ENCODE measurements at places on chromosomes 4 and X.

- no peak for DNase-seq
Observed at GRCh38 chrX:7244405-7244804, 96.5 kb upstream of the PUDP start.

DNA sequence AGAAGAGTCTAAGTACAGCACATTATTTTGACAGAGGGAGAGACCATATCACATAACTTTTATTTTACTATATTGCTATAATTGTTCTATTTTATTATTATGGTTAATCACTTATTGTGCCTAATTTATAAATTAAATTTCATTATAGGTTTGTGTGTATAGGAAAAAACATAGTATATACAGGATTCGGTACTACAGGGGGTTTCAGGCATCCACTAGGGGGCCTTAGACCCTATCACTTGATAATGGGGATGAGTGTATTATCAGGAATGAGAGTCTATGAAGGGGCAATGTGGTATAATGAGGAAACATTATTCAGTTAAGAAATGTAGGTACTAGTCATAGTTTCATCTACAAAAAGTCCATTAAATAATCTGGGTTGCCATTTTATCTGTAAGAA is 833.1 kb downstream of the C4orf33 start:
- DNase-seq: peak; percentile 57

GRCh38 chr4:185573651-185574199 is 38.4 kb upstream of the PDLIM3 start:
- DNase-seq: peak; percentile 81

DNA sequence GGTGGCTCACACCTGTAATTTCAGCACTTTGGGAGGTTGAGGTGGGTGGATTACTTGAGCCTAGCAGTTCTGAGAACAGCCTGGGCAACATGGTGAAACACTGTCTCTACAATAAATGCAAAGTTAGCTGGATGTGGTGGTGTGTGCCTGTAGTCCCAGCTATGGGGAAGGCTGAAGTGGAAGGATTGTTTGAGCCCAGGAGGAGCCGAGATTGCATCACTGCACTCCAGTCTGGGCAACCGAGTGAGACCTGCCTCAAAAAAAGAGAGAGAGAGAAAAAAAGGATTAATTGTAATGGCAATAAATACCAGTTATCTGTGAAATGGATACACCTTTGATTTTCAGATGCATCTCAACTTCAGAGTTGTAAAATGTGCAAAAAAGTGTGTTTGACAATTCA is 58.8 kb downstream of the SPRY1 start:
- DNase-seq: no peak

DNA sequence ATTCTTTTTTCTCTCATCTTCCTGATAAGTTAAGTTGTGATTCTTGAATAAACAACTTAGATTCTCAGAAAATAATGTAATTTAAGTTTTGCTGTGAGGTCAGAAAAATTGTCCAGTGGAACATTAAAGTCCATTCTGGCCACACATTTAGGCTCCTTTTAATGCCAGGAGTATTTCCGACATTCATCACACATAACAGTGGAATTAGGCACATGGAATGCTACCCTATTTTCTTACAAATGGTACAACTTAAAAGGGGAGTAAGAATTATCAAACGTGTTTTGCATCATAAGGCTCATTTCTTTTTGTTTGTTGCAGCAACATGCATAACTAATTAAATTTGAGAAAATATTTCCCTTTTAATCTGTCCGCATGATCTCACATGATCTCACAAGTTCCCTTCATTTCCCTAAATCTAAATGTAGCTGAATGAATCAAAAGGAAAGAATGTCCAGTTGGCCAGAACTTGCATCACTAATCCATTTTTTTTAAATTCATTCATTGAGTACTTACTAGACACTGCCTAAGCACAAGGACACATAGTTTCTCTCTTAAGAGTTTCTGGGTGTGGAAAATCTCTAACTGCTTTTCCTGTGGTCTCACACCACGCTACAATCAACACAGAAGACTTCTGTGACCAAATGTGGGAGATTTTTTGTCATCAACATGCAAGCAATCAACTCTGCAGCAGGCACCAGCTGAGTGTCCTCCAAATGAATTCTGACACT is 22.0 kb downstream of the SPARCL1 start:
- DNase-seq: peak; percentile 70

- no peak for DNase-seq
Observed at GRCh38 chrX:41822892-41823291, 98.9 kb downstream of the GPR82 start.

DNA sequence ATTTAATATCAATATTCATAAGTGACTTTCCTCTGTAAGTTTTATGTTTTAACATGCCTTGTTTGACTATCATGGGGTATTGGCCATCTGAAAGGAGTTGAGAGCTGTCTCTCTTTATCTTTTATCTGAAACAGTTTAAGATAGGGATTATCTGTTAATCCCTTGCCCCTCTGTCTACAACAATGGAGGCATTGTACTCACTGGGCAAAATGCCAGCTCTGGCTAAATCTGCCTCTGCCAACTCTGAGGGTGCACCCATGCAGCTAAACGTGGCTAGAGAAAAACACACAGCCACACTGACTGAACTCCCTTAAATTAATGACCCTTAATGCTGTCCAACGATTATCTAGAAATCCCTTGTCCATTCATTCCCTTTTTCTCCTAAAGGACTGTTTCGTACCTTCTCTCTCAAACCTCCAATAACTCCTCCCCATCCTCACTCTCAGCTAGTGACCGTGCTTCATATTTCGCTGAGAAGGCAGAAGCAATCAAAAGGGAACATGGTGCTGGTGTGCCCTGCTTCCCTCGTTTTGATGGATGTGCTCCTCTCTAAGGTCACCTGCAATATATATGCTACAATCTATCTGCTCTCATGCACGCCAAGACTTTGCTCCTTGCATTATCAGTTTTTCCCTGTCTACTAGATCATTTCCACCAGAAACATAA is 10.3 kb downstream of the PHKA2 start:
- no peak for DNase-seq

DNA sequence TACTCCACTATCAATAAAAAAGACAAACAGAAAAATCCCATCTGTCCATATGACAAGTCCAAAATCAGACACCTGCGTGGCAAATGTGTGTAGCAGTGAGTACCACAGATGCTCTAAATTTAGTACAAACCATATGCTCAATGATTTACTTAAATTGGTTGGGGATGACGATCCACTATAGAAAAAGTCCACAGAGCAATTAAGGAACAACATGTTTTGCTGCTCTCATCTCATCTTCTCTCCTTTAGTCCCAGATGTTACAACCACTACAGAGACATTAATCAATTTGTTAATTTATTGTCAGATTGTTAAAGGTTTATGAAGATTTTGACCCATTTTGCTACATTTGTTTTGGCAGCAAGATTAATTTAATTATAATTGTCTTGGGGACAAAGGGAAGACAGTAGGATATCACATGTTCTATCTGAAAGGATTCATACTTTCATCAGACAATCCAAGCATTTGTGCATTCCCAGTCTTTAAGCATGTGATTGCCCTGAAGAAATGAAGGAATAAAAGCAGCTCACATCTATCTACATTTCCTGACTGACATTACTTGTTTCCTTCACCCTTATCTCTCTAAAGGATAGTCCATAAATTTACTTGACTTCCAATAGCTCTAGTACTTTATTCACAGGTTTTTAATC is 2268.1 kb downstream of the PCDH7 start:
- DNase-seq: no peak

- DNase-seq: peak; percentile 83
Observed at GRCh38 chr4:73662709-73663546, 42.7 kb upstream of the RASSF6 start.

DNA sequence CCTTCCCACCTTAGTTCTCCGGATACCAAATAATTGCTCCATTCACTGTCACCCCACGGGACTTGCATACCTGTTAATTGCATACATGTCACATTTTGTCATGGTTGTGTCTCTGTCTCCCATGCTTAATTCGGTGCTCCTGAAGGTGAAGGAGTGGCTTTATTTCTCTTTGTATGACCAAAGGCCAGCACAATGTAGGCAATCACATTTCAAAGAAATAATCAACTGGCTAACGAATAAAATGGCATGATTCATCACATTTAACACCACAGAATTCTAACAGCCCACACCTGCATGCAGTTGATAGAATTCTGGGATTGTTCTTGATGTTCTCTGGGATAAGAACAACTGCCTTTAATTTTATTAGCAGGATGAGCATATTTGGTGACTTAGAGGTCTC is 59.3 kb downstream of the ATXN3L start:
- no peak for DNase-seq

DNA sequence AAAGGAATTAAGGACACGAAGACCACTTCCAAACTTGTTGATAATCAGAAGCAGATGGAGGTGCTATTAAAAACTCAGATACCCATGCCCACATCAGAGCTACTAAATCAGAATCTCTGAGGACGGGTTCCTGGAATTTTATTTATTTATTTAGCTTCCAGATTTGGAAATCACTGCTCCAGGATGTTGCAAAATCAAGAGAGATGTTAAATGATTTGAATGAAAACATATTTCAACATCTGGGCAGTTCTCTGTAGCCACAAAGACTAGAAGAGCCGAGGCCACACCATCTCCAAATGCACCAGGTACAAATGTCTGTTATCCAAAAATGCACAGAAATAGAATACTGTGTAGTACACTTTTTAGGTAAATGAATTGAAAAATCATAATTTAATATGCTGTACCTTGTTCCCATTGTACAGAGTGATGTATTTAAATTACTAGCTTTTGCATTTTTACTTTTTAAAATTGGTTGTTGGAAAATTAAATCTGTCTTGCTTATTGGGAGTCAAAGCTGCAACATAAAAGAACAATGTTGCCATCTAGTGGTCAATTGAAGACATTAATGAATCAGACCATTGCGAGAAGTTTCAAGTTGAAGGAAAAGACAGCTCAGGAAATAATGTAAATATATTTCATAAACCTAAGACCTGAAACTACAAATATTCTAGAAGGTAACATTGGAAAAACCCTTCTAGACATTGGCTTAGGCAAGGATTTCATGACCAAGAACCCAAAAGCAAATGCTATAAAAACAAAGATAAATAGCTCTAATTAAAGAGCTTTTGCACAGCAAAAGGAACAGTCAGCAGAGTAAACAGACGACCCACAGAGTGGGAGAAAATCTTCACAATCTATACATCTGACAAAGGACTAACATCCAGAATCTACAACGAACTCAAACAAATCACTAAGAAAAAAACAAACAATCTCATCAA is 151.3 kb upstream of the TTC29 start:
- DNase-seq: peak; percentile 68

DNA sequence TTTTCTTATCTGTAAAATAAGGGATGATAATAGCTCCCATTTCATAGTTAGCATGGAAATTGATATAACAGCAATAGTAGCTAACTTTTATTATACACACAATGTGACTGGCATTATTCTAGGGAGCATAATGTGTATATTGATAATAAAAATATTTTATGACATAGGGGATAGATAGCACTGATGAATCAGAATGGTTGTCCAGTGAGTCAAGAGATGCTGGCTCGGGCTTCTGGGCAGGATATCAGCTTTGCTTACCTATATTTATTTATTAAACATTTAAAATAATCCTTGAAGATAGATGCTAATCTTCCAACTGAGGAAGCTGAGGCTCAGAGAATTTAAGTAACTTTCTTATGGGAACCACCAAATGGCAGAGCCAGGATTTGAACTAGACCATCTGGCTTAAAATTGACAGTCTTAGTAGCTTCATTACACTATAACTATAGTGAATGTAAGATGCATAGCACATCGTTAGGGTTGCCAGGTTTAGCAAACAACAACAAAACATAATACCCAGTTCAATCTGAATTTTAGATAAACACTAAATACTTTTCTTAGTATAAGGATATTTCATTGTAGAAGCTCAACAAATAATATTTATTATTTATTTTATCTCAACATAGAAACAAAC is 2.7 kb downstream of the AFP start:
- DNase-seq: peak; percentile 66

DNA sequence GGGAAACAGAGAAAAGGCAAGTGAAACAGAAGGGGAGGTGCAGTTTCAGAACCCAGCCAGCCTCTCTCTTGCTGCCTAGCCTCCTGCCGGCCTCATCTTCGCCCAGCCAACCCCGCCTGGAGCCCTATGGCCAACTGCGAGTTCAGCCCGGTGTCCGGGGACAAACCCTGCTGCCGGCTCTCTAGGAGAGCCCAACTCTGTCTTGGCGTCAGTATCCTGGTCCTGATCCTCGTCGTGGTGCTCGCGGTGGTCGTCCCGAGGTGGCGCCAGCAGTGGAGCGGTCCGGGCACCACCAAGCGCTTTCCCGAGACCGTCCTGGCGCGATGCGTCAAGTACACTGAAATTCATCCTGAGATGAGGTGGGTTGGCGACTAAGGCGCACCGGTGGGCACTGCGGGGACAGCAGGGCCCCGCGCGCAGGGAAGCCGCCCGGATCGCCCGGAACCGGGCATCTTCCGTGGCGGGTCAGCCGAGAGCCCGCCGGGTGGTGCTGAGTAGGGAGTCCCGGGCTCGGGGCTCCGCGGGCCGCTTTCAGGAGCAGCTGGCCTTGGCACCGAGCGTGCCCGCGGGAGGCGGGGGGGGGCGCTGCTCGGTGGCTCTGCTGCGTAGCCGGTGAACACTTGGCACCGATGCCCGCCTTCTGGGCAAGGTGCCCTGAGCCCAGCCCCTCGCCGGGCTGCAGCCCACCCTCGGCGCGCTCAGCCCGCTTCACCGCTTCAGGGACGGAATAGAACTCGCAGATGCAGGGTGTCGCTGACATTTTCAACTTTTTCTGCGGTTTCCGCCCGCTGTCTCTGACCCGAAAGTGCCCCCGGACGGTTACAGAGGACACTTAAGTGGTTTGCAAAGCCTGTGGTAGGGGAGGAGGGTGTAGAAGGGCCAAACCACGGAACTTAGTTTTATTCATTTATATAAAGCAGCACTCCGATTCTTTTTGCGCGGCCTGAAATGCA is at the start of gene CD38:
CD38 (plus strand) TSS at position 40 of the 953 bp plus-strand sequence; CDS start at position 127, 87 bp downstream.
- peak; percentile 26 for DNase-seq

GRCh38 chrX:134338527-134338926 is 101.5 kb downstream of the CCDC160 start:
- DNase-seq: peak; percentile 1

DNA sequence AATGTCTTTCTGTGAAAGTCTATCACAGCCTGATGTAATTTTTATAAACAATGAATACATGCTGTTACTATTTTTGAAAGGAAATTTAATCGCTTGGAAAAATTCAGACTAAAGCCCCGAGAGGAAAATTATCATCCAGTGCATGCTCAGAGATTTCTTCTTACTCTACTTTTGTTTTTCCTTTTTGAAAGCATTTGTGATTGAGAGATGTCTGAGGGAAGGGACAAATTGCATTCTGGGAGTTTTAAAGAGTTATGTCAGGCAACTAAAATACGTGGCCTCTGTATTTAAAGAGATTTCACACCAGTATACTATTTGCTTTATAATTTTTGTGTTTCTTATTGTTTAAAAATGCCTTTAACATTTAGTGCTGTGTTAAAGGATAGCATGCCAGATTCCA is 1.4 kb upstream of the ZFX start:
- DNase-seq: no peak

DNA sequence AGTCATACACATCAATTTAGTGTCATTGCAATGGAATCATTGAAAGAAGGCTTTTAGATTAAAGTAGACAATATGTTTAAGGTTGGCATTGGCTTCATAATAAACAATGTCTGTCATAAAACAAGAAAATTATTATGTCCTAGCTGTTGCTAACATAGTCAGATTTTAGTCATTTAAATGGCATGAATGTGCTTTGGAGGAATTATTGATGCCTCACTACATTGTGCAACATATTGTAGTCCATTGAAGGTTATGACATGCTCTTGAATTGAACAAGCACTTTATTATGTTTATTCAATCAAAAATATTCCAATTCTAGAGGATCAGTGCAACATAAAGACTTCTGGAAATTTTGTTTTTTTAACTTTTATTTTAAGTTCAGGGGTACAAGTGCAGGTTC is 489.8 kb upstream of the AMOT start:
- DNase-seq: no peak
